PC-3 (cell line): ENCODE measurements at places on chromosomes 12 and 14.

DNA sequence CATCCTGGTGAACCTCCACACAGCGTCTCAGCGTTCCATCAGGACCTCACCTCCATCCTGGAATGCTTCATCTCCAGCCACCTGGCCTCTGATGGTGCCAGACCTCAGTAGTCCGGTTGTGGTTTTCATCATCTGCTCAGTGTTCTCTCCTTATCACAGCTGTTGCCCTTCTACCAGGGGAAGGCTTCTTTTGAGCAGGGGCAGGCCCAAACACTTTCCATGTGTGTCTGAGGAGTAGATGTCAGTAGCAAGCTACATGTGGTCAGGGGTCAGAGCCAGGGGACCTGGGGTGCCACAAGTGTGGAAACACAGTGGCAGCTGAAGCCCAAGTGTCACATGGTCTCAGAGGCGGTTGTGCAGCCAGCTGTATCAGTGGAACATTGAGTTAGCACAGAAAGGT lies 30.2 kb upstream of the FGD4 start:
- DNase-seq, result no peak

DNA sequence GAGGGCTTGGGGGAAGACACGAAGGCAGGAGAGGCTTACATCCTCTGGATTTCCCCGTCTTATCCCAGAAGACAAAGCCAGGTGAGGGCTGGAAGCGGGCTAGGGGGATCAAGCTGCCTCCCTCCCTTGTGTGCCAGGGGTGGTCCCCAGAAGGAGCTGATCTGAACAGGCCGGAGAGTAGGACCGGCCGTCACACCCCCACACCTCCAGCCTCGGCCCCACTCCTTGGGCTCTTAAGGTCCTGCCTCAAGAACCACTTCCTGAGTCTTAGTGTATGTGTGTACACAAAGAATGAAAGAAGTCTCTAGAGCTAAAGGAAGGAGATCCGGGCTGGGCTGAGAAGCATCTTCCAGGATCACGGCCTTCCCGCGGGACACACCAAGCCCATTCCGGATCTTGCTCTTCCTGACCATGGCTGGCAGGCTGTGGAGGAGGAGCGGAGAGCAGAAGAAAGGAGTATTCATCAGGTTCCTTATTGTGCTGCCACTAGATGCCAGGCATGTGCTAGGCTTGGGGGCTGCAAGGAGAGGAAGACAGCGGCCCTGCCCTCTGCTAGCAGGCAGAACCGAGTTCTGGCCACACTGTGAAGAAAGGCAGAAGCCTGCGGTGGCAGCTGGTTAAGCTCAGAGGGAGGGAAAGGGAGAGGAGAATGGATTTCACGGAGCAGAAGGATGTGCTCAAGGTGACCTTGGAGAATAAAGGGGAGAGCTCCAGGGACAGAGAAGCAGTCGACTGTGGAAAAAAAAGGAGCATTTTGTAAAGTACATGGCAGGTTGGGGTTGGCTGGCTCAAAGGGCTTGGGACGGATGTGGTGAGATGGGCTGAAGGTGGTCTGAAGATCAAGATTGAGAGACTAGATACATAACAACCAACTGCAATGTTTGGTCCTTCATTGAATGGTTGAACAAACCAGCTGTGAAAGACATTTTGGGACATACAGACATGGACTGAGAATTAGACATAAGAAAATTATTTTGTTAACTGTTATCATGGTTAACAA lies 1.3 kb upstream of the CD63 start:
- peak; percentile 56 for DNase-seq

DNA sequence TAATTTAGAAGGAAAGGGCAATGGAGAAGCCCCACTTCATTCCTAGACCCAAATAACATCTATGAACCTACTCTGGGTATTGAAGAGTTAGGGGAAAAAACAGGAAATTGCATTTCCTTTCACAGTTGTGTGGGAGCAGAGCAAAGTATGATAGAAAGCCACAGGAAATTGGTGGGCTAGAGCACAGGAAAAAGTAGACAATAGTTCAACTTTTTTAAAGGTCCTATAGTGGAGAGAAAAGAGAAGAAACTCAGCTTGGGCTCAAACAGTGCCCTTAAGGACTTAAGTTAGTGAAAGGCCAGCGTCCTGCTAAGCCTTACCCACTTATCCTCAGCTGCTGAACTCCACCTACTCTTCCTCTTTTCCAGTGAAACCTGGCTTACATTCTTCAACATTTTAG lies 258.1 kb downstream of the DPY19L2 start:
- DNase-seq, result no peak

- DNase-seq, result no peak
Observed at GRCh38 chr12:38367506-38367905, 50.9 kb downstream of the ALG10B start.

- DNase-seq, result peak; percentile 52
Observed at GRCh38 chr12:12486661-12487240, 75.9 kb downstream of the DUSP16 start.

- no peak for DNase-seq
Observed at GRCh38 chr14:89292579-89293313, 124.3 kb downstream of the FOXN3 start.

- DNase-seq, result no peak
Observed at GRCh38 chr14:25122843-25123242, 72.9 kb upstream of the STXBP6 start.

DNA sequence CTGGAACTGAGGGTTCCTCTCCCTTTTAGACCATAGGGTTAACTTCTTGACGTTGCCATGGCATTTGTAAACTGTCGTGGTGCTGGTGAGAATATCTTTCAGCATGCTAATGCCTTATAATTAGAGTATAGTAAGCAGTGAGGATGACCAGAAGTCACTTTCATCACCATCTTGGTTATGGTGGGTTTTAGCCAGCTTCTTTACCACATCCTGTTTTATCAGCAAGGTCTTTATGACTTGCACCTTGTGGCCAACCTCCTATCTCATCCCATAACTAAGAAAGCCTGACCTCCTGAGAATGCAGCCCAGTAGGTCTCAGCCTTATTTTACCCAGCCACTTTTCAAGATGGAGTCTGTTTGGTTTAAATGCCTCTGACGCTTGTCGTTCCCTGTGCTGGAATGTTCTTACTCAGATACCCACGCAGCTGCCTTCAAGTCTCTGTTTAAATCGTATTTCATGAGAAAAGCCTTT lies 44.2 kb downstream of the BBS10 start:
- no peak for DNase-seq

DNA sequence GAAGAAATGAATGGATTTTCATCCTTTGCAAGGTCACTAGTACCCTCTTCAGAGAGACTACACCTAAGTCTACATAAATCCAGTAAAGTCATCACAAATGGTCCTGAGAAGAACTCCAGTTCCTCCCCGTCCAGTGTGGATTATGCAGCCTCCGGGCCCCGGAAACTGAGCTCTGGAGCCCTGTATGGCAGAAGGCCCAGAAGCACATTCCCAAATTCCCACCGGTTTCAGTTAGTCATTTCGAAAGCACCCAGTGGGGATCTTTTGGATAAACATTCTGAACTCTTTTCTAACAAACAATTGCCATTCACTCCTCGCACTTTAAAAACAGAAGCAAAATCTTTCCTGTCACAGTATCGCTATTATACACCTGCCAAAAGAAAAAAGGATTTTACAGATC lies 40.8 kb downstream of the SPATA7 start:
- no peak for DNase-seq

GRCh38 chr12:70415987-70416386 lies 49.9 kb downstream of the KCNMB4 start:
- no peak for DNase-seq

GRCh38 chr14:99679111-99679510 lies 5.0 kb upstream of the CYP46A1 start:
- no peak for DNase-seq

DNA sequence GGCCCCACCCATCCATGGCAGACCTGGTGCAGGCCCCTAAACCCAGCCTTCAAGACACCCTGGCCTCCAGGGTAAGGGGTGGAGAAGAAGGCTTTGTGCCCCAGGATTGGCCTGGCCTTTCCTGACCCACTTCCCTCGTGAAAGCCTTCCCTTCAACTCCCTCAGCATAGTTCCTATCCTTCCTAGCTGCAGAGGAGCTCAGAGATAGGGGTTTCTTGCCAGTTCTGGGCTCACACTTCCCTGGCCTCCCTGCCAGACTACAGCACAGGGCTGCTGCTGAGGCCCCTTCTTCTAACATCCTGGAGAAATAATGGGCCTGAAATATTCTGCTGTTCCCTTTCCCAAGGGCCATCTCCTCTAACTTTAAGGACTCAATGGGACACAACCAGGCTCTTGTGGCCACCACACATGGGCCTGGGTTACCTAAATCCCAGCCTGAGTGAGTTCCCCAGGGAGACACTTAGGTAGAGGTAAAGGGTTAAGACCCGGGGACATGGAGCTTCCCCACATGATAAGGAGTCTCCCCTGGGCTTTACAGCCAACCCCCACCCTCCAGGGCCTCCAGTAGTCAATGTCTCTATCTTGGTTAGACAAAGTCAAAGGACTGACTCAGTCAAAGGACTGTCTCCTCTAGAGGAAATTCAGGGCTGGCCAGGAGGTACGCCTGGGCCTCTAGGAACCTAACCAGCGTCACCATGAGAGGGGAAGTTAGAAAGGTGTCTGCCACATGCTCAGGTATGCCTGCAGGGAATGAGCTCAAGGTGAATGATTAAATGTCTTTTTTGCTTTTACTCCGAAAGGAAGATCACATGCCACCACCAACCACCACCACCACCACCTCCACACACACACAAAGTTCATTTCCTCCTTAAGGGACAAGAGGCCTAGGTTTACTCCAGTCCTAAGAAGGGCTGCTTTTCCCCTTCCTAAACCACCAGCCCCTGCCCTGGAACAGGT lies 7.1 kb downstream of the ZFP36L1 start:
- peak; percentile 18 for DNase-seq

GRCh38 chr14:58598028-58598803 lies 39.5 kb upstream of the DACT1 start:
- DNase-seq, result no peak

- no peak for DNase-seq
Observed at GRCh38 chr12:124114316-124114715, 141.3 kb downstream of the ZNF664 start.

DNA sequence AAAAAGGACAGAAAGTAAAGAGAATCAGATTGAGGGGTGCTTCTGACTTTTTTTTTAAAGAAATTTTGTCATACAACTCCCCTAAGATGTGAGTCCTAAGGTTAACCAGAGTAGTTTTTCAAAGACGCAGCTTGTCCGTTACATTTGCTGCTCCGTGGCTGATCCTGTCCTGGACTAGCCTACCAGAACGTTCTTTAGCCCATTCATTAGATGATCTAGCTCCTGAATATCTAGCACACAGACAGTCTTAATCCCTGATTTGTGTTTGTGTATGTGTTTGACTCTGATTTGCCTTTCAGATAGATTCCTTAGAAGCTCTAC lies 60.3 kb downstream of the SAMD4A start:
- no peak for DNase-seq

- no peak for DNase-seq
Observed at GRCh38 chr12:121590476-121591143, 9.8 kb upstream of the KDM2B start.

DNA sequence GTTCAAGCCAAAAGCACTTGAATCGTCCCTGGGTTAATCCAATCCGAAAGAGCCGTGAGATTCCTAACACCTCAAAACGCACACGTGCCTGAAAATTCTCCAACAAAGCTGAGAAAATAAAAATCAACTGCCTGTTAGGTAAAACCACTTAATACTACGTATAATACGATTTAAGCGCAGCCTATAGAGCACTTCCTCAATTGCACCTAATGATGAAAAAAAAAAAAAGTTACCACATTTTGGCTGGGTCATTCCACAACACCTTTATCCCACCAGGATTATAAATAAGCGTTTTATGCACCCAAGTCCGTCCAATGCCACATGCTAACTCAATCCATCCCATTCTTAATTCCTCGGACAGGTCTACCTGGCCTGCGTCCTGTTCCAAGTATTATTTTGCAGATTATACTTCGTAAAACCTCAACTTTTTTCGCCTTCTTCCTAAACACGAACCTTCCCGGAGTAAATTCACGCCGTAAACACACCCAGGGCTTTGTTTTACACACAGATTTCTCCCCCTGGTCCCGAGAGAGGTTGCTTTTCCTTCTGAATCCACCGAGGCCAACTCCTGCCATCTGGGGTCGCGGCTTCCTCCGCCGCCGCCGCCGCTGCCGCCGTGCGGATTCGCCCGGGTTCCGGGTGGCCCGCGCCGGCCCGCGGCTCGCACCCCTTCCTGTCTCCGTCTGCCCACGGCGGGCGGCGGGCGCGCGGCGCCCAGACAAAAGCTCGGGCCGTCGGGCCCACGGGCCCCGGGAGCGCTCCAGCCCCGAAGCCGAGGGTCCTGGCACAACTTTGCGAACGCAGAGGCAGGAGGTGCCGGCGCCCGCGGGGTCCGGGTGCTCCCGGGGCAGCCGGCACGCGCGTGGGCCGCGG lies 66.2 kb downstream of the RNF34 start:
- DNase-seq, result peak; percentile 23

GRCh38 chr14:50357753-50358395 lies 38.8 kb downstream of the CDKL1 start:
- no peak for DNase-seq

DNA sequence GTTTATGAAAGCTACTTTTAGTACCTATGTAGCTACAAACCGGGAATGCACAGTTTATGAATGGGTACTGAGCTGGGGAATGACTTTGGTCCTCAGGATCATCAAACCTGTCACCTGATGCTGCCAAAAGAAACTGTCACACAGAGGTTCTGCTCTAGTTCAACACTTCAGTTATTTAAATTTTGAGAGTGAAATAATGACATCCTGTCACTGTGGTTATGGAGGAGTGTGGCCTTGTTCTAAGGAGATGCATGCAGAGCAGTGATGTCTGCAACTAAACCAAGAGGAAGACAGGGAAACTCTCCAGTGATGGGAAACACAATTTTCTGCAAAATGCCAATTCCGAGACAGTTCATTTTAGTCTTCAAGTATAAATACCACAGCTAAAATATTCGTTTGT lies 4.8 kb upstream of the AEBP2 start:
- no peak for DNase-seq

- no peak for DNase-seq
Observed at GRCh38 chr14:49816844-49817243, 35.7 kb downstream of the NEMF start.

DNA sequence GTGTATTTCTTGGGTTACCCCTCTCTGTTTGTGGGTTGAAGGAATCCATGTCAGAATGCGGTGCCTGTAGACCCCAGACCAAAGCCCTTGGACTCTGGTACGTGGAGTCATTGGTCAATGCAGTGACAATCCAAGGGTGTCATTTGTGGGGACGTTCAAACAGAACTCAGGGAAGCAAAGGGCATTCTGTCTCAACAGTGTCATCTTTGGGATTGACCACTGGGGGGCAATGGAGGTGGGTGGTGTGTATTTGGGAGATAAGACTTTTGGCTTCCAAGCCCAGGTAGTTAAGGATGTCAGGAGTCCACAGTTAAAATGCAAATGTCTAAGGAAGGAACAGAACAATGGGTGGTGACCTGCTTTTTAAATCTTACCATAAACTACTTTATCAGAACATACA lies 54.6 kb upstream of the CCDC175 start:
- DNase-seq, result peak; percentile 58

GRCh38 chr14:52299692-52300278 lies 14.3 kb upstream of the PTGER2 start:
- DNase-seq, result peak; percentile 80

DNA sequence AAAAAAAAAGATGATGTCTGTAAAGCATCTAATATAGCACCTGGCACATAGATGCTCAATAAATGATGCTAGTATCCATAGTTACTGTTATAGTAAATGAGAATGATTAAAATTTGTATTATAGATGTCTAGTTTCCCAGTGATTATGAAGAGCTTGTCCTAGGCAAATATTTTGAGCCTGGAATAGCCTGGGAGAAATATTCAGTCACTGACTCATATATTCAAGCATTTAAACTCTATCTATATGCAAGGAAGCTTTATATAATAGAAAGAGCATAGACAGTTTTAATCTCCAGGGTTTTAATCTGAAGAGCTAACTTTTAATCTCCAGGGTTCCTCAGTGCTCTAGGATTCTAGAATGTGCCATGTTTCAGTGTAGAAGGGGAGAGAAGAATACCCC lies 91.5 kb upstream of the VASH1 start:
- no peak for DNase-seq
